ENCODE measurements at places on chromosomes 2 and 18.

GRCh38 chr18:55234366-55235093 lies 275.3 kb upstream of the CCDC68 start:
- no peak for DNase-seq

DNA sequence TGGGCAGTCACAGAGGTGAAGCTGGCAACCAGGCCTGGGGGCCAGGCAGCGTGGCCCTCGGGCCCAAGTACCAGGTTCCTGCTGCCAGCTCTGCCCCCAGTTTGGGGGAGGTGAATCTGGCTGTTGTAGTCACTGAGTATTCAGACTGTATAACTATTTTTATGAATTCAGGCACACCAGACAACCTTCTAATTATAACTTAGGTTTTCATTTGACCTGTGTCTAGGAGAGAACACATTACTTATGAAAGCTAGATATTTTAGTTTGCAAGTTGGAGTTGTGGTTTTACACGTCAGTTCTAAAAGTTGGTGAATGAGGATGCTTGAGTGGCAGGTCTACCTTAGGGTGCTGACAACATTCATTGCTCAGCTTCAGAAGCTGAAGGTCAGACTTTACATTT lies 71.7 kb downstream of the LIMS1 start:
- no peak for DNase-seq

- DNase-seq: no peak
These were observed 46.6 kb downstream of the SMAD2 start for GRCh38 chr18:47883771-47884413.

DNA sequence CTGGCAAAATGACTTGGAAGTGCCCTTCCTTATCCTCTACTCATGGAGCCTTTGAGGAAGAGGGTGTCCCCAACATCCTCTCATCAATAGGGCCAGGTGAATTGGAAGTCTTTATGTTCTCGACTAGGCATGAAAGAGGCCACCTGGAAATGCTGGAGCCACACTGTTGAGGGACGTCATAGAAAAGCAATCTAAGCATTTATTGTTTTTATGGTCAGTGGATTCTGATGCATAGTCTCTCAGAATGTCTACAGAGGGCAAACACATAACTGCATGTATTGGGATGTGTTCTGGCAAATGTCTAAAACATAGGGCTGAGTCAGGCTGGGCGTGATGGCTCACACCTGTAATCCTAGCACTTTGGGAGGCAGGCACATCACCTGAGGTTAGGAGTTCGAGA lies 246.6 kb upstream of the SP5 start:
- DNase-seq: no peak

DNA sequence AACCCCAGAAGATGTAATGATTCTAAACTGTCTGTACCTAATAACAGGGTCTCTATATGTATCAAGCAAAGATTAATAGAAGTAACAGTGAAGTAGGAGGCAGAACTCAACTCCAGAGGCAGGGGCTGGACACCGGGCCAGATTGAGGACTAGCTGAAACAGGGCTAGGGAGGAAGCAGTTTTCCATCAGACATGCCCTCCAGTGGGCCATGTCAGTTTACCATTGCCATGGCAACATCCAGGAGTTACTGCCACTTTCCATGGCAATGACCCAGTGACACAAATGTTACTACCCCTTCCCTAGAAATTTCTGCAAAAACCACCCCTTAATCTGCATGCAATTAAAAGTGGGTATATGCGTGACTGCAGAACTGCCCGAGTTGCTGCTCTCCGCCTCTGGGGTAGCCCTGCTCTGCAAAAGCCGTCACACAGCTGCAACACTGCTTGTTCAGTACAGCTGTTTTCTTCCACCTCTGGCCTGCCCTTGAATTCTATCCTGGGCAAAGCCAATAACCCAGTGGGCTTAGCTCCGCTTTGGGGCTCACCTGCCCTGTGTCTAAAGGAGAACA lies 58.7 kb downstream of the TMEM18 start:
- DNase-seq: no peak

DNA sequence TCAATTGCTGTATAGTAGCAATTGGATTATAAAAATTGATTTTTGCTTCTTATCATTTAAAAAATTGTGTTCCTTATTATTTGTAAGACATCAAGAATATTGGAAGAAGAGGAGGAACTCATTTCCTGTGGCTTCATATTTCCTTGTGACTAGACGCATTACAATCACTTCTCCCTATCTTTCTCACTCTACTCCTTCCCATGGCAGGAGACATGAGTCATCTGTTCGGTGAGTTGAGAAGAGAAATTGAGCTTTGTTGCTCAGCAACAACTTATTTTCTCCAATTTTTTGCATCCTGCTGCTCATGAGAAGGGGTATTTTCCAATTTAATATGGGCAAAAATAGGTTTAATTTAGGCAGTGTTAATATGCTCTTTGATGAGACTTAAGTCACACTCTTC lies 1783.9 kb downstream of the SUCLG1 start:
- DNase-seq: no peak

DNA sequence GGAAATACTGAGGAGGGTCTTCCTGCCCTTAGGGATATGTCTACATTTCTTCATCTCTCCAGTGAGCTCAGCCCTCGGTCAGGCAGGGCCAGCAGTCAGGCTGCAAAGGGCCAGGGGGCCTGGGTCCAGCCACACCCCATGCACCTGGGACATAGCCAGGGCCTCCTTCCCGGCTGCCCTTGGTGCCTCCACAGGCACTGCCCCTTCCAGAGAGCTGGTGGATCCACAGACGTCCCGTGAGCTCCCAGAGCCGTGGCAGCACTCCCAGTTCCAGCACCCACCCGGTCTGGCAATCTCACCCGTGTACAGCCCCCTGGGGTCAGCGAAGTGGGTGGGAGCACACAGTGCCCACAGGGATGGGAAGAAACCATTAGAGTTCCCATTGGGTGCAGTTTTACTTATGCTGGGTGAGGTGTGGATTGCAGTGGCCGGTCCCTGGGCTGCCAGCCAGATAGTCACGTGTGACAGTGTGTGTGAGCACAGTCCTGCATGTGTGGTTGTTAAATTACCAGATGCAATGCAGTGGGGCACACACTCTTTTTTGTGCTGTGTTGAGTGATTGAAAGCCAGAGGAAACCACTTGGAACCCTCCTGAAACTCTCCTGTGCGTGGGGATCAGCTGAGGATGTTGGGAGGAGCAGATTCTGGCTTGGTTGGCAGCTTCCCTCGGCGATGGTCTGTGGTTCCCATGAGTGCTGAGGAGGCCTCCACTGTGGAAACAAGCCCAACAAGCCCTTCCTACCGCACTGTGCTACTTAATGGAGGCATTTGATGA lies 131.0 kb downstream of the SNTG2 start:
- DNase-seq: no peak

DNA sequence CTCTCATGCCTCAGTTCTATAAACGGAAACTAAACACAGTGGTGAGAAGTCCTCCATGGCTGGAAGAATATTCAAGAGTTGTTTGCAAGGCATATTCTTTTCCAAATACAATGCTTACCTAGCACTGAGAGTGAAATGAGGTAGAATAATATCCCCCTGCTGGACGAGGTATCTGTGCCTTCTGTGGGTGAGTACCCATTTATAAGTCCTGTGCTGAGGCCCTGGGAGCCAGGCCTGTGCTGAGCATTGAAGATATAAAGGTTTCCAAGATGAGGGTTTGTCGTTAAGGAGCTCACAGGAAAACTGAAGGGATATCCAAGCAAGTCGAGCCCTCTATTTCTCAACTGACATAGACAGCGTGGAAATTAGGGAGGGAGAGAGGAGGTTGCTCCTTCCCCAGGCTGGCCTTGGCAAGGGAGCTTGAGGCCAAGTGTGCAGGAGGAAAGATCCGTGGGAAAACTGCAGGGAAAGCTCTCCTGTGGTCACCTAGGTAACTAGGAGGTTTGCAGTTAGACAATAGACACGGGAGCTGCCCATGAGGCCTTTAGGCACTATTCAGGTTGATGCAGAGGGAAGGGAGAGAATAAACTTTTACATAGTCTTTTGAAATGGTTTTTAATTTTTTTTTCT lies 17.6 kb downstream of the PTPRM start:
- DNase-seq: no peak

GRCh38 chr2:210442457-210442856 lies 34.1 kb downstream of the LANCL1 start:
- DNase-seq: no peak

DNA sequence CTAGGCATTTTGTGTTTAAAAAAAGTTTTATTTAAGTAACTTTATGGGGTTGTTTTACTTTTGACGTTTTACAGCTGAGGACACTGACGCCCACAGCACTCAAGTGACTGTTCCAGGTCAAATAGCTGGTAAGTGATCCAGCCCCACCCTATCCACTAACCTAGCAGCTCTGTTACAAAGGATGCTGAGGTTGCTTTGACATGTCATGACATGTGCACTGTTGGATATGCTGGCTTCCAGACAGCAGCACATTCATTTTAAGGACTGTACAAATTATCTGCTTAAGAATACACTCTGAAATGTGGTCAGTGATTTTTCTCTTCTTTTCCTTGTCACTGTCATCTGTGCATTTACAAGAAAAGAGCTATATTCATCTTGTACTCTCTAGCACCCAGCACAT lies 417.5 kb downstream of the ZEB2 start:
- DNase-seq: no peak

DNA sequence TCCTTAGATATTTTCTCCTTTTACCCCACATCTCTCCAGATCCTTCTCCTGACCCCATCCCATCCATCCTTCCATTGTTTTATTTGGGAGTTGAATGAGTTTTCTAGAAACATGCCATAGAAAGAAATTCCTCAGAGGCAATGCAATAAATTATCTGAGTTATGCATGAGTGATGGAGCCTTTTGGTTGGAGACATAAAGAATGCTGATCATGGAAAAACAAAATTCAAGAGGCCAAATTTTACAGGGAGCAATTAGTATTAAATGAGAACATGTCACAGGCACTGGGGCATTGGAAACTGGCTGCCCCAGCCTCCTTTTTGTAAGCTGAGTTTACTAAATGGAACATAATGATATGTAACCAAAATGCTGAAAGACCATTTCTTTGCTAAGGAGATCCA lies 74.2 kb upstream of the LCLAT1 start:
- DNase-seq: no peak

- DNase-seq: no peak
These were observed 28.1 kb upstream of the CHST9 start for GRCh38 chr18:27213123-27213717.

DNA sequence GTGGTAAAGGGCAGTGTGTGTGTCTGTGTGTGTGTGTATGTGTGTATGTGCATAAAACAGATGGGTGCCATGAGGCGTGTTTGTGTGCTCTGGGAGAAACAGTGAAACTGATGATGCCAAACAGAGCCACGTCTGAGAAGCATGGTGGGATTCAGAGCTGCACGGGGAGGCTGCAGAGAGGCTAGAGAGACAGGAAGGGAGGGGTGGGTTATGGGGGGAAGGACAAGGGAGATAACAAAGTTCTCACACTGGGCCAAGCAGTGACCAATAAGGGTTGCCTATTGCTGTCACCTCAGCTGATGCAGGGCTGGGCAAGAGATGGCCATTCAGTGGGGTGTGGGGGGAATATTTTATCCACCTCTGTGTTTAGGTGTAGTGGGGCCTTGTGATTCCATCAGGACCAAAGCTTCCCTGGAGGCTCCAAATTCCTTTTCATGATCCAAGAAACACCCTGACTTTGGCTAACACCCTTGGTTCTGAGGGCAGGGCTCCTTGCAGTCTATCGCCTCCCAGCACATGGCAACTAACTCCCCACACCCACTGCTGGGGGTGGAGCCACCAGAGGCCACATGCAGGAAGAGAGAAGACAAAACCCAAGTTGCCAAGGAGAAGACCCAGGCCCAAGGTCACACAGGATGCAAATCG lies 54.2 kb upstream of the POMC start:
- no peak for DNase-seq

DNA sequence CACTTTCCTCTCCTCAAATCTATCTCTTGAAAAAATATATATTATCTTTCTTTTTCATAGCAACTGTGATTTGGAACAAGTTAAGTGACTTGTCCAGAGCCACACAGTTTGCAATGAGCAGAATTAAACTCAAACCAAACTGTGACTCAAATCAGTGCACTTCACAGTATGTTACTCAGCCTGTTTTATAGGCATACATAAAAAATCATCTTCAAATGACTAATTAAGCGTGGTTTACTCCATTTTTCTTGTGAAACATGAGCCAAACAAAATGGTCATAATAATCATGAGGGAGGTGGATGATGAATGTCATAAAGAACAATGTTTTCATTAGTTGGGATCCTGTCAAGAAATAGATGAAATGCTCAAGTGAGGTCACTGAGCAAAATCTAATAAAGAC lies 6.1 kb upstream of the CCDC178 start:
- DNase-seq: no peak

DNA sequence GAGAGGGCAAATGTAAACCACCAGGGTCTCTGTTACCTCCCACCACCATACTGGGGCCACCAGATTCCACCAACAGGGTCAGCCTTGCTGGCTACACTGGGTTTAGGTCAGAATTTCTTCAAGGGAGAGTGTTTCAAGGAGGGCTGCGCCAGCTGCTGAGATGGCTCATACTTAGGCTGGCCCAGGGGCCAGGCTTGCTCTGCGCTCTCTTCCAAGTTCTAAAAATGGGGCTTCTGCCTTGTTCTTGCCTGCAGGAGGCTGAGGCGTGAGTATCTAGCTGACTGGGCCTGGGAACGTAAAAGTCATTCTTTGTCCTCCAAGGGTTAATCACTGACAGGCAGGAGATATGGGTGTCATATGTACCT lies 28.1 kb downstream of the MRPL33 start:
- no peak for DNase-seq

DNA sequence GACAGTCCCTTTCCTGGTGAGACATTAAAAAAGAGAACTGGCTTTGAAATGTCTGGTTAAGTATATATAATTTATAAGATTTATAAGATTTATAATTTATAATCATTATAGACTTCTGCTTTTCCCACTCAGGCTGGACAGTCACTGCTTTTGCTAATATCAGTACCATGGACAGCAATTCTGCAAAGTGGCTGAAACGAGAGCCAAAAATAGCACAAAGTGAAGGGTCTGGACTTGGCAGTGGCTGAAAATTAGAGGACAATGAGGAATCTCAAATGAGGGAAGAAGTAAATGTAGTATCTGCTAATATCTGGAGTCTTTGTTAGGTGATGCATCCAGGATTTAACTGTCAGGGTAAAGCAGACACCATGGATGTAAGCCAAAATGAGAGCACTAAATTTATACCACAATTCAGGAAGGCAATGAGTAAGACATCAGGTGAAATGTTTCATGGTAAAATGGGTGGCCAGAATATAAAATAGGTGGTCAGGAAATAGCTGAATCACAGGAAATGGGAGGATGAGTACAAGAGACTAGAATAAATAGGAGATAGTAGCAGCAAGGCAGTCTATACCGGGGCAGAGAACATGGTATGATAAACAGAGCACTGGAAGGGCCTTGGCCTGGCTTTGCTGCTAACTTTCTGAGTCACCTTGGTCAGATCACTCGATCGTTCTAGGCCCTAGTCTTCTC lies 39.6 kb upstream of the BOD1L2 start:
- no peak for DNase-seq

Measured in T follicular helper cell (primary cell).